Stimulated activated CD4-positive, alpha-beta T cell treated with anti-CD3 and anti-CD28 coated beads, Interleukin-1b, Interleukin-23, amount 100 ng/mL, for 1 hour (primary cell): ENCODE measurements at places on chromosomes 11 and 22.

GRCh38 chr22:19569276-19569640 lies 45.0 kb upstream of the CLDN5 start:
- no peak for DNase-seq

DNA sequence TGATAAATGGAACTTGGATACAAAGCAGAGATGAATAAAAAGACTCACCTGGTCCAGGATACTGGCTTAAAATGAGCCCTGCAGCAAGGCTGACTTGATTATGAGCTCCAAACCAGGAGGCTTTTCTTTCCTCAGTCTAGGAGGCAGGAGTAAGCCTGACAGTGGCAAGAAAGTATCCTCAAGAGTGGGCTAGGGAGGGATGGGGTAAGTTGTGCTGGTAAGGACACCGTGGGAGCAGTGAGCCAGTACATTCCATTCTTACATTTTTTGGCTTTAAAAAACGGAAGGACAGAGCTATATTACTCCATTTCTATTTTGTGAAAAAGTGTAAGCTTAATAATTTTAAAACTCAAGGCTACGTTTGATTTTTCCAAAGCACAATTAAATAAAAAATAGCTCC lies 187.1 kb upstream of the DDI1 start:
- no peak for DNase-seq

- no peak for DNase-seq
Observed at GRCh38 chr11:91904792-91905785, 319.5 kb upstream of the FAT3 start.

DNA sequence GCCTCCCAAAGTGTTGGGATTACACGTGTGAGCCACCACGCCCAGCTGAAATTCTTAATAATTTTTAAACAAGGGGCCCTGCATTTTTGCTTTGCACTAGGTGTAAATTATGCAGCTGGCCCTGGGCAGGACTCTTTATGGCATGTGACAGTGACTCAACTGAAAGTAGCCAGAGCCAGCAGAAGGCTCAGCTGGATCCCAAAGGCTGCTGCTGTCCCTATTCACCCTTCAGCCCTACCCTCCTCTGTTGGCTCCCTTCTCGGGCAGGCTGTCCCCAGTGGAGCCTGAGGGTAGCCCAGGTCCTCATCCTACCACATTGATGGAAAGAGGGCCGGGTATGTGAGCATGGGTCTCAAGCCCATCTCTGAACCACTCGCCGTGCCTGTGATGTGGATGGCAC lies 45.6 kb downstream of the CD82 start:
- no peak for DNase-seq

- DNase-seq, result no peak
Observed at GRCh38 chr11:115636753-115637527, 132.7 kb upstream of the CADM1 start.

- DNase-seq, result peak; percentile 29
Observed at GRCh38 chr11:48008951-48009270, 28.6 kb downstream of the PTPRJ start.

DNA sequence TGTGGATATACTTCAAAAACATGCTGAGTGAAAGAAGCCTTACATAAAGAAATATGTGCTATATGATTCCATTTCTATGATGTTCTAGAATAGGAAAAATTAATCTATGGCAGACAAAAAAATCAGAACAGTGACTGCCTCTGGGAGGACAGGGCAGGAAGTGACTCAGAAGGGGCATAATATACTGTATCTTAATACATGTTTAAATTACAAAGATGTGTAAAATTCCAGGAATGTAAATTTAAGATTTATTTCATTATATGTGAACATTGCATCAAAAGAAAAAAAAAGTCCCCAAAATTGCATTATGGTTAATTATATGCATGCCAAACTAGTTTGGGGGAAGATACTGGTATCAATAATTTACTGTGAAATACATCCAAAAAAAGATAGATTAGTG lies 32.2 kb downstream of the SBF2 start:
- no peak for DNase-seq

GRCh38 chr22:30305519-30305905 lies 16.2 kb upstream of the CASTOR1 start:
- no peak for DNase-seq

DNA sequence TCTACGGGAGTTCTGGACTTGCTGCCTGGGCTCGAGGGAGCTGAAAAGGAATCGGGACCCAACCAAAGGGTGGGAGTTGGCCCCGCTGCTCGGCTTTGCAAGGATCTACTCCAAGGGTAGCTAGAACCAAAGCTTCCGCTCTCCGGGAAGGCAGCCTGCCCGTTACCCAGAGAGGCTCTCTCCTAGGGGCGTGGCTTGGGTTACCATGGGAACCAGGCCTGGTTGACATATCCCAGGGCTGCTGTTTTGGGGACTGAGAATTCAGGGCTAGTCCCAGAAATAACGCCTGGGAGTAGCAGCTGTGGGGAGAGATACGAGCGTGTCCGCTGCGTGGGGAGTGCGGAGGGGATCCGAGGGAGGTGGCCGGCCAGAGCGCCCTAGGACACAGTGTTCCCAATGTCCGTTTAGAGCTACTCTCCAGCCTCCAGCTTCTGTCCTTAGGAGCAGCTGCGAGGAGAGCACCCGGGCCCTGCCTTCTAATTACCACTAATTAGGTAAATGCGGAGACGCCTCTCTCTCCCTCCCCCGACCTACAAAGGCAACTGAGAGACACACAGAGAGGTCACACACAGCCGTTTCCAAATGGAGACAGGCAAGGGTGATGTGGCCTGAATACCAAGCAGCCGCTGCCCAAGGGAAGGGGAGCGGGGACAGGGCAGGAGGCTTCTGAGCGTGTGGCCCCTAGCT lies 141.6 kb upstream of the CADM1 start:
- DNase-seq, result no peak

- no peak for DNase-seq
Observed at GRCh38 chr11:100753172-100753543, 66.1 kb downstream of the ARHGAP42 start.

DNA sequence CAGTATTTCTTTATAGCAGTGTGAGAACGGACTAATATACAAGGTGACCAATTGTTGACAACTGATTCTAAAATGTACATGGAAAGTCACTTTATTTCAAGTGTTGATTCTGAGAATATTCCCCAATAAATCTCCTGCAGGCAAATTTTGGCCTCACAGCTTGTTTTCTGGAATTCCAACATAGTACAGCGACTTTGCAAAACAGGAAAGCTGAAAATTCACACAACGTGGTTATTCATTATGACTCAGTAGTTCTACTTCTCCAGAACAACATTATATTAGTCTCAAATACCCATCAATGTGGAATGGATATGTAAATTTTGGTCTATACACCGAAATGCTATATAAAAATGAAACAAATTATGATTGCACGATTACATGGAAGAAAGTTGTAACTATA lies 22.5 kb upstream of the OR5AN1 start:
- no peak for DNase-seq

DNA sequence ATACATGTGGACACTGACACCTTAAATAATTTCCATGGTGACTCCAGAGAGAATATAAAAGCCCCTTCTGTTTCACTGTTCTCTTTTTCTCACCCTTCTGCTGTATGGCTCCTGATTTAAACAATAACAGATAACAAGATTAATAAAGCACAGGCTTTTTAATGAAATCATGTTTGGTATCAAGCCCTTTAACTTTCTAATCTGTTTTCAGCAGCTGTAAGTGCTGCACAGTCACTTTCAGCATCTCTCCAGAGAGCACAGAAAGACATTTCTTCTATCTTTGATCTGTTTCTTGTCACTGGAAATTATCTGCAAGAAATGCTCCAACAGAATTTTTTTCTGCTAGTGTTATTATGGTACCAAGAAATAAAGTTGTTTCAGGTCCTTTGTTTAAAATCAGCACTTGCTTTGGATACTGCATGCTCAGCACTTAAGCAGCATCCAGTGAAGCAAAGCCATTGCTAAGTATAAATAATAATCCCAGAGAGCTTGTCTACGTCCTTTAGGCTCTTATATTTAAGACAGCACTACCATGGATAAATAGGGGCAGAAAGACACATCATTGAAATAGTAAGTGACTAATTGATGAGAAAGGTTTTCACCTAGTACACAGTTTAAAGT lies 134.2 kb upstream of the CARD18 start:
- DNase-seq, result no peak

DNA sequence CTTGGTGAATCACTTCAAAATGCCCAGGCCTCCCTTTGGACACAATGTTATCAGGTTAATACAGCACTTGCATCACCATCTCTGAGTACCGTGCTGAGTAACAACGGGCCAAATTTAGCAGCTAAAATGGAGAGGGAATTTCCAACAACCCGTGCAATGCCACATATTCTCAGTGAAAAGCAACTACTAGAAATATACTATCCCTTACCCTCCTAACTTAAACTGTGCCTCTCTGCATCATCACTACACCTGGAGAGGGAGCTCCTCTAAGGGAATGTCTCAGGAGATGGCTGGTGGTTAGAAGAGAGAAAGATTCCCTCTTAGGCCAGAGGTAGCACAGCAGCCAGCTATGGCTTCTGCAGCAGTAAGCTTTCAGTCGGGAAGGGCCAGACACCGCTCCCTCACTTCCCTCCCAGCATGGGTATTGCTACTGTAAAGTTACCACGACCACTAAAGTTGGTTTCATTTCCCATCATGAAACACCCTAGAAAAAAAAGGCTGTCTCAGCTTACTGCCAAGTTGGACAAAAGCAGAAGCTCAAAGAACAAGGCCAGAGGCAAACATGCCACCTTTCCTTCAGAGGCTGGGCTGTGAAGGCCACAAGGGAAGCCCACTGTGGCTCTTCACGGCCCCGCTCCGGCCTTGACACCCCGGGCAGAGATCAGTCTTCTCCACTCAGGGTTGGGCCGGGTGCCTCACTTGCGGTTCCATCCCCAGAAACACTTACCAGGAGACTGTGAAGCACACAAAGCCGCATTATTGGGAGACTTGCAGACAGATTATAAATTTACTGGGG lies 3.9 kb downstream of the MAML2 start:
- no peak for DNase-seq

DNA sequence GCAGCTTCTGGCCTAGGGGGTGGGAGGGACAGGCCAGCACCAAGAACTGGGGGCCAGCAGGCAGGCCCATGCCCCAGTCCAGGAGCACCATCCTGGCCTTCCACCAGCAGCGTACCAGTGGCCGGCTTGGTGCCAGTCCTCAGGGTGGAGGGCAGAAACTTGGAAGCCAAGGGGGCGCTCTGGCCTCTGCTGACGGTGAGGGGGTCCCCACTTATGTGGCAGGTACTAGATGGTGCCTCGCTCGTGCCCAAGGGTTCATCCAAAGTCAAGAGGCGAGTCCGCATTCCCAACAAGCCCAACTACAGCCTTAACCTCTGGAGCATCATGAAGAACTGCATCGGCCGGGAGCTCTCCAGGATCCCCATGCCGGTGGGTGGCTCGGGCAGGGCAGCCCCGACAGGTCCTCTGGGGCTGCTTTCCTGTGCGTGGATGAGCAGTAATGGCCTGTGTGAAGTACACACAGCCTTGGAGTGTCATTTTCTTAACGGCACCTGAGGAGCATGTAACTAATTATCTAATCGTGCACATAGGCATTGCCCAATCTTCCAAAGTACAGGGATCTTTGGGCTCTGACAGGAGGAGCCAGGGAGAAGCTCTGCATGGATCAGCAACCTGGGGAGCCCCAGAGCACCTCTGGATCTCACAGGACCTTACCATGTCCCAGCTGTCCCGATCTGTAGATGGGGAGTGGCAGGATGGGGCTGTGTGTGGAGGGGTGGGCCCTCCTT lies 79.1 kb downstream of the MORC2 start:
- no peak for DNase-seq

GRCh38 chr22:29187831-29188230 lies 17.9 kb upstream of the EMID1 start:
- no peak for DNase-seq

- DNase-seq, result no peak
Observed at GRCh38 chr11:69319255-69320106, 25.5 kb downstream of the MYEOV start.

DNA sequence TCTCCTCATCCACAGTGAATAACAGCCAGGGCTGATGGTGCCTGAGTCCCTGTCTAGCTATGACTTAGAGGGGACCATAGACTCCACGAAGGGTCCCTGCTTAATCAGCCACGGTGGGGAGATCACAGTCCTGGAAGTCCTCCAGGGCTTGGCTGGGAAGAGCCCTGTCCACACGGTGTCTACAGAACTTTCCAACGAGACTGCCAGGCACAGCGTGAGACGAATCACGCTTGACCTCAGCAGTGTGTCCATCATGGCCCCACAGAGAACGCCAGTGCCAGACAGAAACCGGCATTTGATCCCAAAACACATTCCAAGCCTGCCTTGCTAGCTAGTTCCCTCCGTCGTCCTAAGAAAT lies 143.4 kb downstream of the CRYBB2 start:
- no peak for DNase-seq

GRCh38 chr11:95931916-95932315 lies 8.0 kb upstream of the MTMR2 start:
- DNase-seq, result no peak

GRCh38 chr22:43622886-43623285 lies 189.2 kb downstream of the EFCAB6 start:
- DNase-seq, result no peak

GRCh38 chr22:39214006-39214382 lies 30.8 kb downstream of the PDGFB start:
- no peak for DNase-seq

DNA sequence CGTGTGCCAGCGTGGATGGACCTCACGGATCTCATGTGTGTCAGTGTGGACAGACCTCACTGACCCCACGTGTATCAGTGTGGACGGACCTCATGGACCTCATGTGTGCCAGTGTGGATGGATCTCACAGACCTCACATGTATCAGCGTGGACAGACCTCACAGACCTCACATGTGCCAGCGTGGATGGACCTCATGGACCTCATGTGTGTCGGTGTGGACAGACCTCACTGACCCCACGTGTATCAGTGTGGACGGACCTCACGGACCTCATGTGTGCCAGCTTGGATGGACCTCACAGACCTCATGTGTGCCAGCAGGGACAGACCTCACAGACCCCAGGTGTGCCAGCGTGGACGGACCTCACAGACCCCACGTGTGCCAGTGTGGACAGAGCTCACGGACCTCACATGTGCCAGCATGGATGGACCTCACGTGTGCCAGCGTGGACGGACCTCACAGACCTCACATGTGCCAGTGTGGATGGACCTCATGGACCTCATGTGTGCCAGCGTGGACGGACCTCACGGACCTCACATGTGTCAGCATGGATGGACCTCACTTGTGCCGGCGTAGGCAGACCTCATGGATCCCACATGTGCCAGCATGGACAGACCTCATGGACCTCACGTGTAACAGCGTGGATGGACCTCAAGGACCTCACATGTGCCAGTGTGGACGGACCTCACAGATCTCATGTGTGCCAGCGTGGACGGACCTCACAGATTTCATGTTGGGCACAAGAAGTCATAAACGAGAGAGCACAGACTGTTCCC lies 18.2 kb downstream of the TTLL8 start:
- no peak for DNase-seq

GRCh38 chr22:43404673-43405385 lies 7.0 kb upstream of the MPPED1 start:
- DNase-seq, result no peak

- DNase-seq, result no peak
Observed at GRCh38 chr11:120718171-120718570, 206.6 kb downstream of the GRIK4 start.

DNA sequence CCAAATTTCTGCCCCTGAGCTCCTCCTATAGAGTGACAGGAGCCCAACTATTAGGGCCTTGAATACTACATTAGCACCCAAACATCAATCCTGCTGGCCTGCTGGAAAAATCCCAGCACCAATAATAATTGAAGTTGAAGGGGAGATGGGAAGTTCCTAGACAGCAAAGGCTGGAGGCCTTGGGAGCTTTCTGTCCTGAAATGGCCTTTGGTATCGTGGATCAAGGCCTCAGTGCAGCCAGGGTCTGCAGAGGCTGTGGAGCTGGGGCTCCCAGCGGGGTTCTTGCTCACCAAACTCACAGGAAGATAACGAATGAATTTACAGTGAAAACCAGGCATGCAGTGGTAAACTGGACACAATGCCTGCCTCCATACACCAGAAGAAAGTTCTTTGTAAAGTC lies 9.2 kb upstream of the MICALL1 start:
- no peak for DNase-seq
